ENCODE measurements at places on chromosomes 11 and 22.

GRCh38 chr22:41816241-41816640 lies 15.8 kb downstream of the CCDC134 start:
- DNase-seq = no peak

DNA sequence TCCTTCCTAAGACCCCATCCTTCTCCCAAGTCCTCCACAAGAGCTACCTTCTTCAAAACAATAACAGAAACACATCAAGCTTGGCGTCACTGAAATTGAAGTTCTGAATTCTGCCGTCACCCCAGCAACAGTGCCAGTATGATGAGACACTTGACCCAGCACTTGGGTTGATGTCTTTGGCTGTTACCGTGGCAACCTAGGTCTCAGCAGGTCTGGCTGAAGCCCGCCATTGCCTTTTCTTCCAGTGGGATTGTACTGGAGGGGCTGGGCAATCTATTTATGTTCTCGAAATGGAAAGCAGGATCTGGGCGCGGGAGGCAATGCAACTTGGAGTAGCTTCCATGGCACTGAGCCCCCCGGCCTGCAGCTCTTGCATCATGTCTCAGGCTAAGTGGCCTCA lies 23.8 kb downstream of the NPTXR start:
- DNase-seq = no peak

DNA sequence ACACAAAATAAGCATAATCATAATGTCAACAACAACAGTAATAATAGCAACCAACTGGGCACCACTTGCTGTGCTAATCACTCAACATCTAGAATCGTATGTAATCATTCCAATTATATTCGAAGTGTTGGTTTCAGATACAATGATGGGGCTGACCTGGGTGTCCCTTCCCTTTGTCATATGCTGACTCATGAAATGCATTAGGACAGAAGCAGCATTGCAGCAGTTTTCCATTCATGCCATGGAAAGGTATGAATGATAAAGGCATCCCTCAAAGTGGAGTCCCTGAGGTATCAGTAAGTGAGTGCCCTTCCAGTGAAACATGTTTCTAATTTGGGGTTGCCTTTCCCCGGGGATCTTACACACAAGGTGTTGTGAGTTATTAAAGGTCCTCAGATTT lies 46.3 kb upstream of the ANO3 start:
- no peak for DNase-seq

GRCh38 chr11:66568124-66568916 lies at the start of gene CTSF:
Gene CTSF (minus strand): TSS chr11:66568606. CDS start chr11:66568486, 120 bp downstream.
- DNase-seq = no peak

DNA sequence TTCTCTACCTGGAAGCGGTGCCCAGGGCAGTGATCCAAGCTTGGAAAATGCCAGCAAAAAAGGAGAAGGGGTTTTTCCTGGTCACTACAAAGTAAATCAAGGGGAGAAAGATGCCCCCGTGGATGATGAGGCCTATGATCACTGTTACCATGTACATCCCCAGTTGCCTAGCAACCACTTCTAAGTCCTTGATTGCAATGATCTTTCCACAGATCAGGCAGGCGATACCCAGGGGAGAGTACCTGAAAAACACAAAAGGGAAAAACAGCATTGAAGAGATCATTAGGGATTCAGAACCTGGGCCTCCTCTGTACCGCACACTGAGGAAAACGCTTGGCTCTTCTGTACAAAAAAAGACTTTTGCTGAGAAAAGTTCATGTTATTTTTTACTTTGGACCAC lies 127.1 kb downstream of the SLC1A2 start:
- no peak for DNase-seq

- no peak for DNase-seq
These were observed 62.5 kb upstream of the SUSD2 start for GRCh38 chr22:24118689-24119384.

DNA sequence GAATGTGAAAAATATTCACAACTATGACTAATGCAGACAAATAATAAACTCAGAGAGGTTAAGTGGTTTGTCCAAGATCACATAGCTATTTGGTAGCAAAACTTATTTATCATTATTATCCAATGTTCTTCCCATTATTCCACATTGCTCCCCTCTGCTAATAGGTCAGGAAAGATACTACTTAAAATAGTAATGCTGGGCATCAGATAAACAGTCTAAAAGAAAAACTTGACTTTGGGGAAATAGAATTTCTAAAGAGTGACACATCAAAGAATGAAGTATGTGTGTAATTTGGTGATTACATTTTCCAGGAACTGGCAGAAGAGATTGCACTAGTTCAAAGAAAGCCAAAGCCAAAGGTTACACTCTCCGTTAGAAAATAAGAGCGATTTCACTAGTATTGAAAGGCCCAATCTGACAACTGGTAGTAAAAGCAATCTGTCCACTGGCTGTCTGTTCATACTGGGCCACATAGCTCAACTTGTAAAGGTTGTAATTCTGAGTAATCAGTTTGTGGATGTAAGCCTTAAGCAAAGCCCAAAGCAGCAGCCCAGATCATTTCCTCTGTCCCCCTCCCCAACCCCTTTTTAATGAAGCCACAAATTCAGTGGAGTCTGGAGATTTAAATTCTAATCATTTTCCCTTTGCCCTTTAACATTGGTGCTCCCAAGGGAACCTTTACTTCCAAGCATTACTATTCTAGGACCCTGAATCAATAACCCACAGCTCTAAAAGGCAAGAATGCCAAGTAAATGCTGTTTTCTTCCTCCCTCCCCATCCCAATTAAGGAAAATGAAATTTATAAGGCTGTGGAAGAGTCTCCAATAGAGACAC lies 283.5 kb downstream of the TTC28 start:
- peak; percentile 2 for DNase-seq

GRCh38 chr11:12531681-12532080 lies 142.5 kb upstream of the TEAD1 start:
- no peak for DNase-seq

- no peak for DNase-seq
These were observed 67.1 kb downstream of the CCDC34 start for GRCh38 chr11:27295928-27296327.

- DNase-seq = no peak
These were observed 1507.5 kb downstream of the BRD1 start for GRCh38 chr22:48320048-48320682.

DNA sequence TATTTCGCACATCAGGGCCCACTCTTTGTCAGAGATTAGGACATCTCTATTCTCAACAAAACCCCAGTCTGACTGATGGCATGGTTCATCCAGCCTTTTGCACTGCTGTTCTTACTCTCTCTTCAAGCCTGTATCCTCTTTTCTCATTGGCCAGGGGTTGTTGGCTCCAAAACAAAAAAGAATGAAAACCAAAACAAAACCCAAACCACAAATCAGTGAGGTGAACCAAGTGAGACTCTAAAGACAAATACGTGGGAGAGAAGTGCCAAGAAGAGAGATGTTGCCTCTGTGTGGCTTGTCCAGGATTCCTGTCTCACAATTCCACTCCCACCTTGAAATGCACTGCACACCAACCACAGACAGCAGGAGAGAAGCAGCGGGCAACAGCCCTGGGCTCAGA lies 278.9 kb upstream of the NARS2 start:
- no peak for DNase-seq

DNA sequence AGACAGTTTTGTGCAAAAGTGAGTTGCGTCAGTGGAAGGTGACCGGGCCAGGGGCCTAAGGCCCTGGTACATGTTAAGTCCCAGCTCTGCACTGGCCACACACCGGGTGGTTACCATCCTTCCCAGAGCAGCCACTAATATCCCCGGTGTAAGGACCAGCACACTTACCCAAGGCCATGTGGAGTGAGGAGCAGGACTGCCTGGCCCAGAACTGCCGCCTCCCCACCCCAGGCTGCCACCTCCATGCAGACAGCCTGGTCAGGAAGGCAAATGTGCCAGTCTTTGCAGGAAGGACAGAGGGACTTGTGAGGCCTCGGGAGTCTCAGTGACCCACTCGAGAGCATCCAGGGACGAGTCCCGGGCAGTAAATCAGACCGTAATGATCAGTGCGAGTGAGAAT lies 102.9 kb downstream of the MORC2 start:
- no peak for DNase-seq

- DNase-seq = no peak
These were observed 549.1 kb downstream of the MN1 start for GRCh38 chr22:27252282-27253049.

DNA sequence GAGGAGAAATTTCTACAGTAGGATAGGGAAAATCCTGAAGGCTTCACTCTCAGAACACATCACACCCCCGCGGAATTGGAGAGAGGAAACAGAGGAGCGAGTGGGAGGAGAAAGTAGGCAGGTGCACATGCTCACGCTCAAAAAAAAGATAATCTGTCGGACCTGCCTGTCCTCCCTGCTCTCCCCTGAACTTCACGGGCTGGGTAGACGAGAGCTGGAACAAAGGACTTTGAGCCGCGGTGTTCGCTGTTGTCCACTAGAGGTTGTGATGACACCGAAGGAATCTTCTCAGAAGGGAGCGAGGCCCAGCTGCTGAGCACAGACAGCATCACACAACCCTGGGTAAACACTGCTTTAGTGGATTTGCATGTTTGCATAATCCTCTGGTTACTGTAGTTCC lies 5.0 kb downstream of the SEZ6L start:
- DNase-seq = peak; percentile 2

- no peak for DNase-seq
These were observed 23.7 kb downstream of the TANGO2 start for GRCh38 chr22:20044495-20045151.

GRCh38 chr11:44608991-44609782 lies 43.7 kb downstream of the CD82 start:
- no peak for DNase-seq

DNA sequence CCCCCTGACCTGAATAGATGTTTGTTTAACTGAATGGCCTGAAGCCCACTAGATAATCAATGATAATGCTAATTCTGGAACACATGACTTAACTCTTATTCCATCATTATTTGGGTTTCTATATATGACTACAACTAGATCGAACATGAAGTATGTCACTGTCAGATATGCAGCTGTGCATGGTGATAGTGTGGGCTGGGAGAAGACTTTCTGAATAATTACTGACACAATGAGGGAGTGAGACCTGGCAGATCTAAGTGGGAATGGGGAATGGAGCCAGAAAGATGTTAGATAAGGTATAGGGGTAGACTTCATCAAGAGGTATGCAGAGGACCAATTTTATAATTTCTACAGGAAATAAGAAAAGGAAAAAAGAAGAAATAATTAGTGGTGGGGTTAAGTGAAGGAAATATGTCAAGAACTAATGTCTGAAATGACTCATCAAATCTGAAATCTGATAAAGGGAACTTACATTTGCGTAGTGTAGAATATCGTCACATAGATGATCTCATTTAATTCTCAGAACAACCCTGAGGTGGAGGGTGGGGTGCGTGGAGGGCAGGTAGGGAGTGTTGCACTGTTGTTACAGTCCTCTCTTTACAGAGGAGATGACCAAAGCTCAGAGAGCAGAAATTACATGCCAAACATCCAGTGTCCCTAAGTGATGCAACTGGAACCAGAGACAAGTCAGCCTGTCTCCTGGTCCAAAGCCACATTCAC lies 68.2 kb upstream of the EED start:
- DNase-seq = no peak

- no peak for DNase-seq
These were observed 110.6 kb downstream of the SGSM3 start for GRCh38 chr22:40480996-40481395.

DNA sequence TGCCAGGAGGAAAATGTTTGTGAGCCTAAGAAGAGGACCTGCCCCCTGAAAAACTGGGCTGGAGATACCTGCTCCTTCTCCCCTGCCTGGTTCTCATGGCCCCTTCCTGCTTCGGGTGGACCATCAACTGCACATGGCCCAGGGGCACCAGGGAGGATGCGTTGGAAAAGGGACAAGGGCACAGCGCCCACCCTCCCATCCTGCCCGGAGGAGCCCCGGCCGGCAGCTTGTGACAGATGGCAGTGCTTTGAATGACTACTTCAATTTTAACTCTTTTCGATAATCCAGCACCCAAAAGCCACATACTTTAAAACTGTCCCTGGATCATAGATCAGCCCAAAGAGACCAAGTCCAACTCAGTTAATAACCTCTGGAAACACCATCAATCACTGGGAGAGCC lies 135.8 kb upstream of the NECTIN1 start:
- DNase-seq = no peak

GRCh38 chr11:35235498-35235897 lies 96.5 kb downstream of the CD44 start:
- DNase-seq = no peak

DNA sequence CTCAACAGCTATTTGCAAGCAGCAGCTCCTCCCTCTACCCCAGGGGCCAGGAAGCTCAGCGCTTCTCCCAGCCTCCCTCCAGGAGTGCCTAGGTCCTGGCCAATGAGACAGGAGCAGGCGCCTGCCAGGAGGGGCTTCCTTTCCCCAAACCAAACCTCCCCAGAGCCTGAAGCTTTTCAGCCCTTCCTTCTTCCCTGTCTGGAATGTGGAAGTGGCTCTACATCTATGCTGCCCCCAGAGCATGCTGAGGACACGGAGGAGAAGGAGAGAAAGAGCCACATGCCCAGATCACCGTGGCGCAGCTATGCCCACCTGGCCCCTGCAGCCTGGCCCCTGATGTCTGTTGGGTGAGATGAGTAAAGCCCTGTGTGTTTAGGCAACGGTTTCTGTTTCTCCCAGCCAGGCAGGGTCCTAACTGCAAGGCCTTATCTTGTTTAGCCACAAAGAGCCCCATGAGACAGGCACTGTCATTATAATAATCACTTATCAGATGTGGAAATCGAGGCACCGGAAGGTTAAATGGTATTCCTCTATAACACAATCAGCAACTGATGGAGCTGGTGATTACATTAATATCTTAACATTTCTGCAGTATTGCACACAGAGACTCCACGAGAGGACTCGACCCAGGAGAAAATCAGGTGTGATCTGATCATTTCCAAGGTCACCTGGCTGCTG lies 315.8 kb downstream of the CTTN start:
- DNase-seq = no peak
